ENCODE measurements at places on chromosomes 11 and 22.
A peak's percentile ranks its signal among the peaks of the same experiment; 100 is the strongest.

DNA sequence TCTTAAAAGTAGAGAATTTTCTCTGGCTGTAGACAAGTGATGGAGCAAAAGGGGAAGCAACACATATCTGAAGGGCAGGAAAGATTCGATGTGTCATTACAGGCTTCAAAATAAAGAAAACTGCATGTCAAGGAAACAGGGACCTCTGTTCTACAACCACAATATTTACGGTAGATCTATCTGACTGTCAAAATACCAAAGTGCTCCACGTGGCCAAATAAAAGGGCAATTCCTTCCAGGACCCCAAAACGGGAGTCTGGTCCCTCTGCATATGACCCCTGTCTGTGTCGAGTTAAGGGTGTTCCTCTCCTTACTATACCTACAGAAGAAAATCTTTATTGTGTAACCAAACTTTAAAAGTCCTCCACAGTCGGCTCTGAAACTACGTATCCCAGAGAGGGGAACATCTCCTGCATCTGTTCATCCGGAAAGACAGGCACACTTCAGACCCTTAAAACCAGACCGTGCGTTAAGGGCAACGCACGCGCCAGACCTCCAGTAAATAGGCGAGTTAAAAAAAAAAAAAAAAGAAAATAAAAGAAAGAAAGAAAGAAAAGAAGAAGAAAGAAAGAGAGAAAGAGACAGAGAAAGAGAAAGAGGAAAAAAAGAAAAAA, 756 bp downstream of the CLNS1A start:
- no peak for DNase-seq

- no peak for DNase-seq
Observed at GRCh38 chr11:27973851-27974536, 134.0 kb downstream of the KIF18A start.

- peak; percentile 90 for DNase-seq
Observed at GRCh38 chr22:39520226-39521105, at the start of gene ATF4. Gene ATF4 (plus strand): TSS chr22:39520562. CDS start chr22:39521446, 884 bp downstream.

DNA sequence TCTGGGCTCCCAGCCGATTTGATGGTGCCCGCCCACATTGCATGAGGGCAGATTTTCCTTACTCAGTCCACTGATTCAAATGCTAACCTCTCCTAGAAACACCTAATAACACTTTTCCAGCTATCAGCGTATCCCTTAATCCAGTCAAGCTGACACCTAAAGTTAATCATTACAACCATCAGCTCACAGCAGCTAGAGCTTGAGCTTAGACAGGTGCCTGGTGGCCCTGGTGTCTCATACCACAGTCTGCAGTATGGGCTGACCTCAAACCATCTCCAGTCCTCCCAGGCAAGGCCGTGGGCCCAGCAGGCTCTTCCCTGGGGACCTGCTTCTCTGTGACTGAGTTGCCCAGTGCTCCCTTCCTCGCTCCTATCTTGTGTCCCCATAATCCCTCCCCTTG, 174.4 kb upstream of the NECTIN1 start:
- no peak for DNase-seq

- DNase-seq, result peak; percentile 11
Observed at GRCh38 chr11:105829084-105829483, 193.0 kb downstream of the MSANTD4 start.

DNA sequence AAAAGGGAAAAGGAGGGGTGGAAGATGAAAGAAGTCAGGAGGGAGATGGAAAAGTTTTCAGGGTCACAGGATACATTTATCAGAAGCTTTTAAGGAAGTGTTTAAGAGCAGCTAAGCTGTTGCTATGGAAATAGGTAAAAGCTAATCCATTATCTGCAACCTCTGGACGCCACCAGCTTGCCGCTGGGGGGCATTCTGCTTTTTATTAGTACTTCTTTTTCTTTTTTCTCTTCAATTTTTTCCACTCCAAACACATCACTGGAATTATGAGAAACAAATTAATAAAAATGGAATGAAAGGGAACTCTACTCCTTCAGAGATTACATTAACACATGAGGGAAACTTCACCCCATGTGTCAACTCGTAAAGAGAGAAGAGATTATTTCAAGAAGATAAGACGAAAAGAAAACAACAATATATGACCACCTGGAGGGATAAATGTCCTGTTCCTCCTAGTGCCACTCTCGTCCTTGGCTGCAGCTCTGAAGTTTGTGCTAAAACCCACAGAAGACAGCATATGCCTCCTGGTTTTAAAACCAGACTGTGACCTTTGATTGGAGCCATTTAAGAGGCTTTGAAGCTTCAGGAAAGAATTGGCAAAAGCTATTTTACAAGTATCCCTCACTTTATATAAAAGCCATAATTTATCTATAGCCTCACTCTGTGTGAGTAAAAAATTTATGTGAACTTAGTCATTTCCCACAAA, 972.8 kb downstream of the OPCML start:
- DNase-seq, result no peak

- DNase-seq, result no peak
Observed at GRCh38 chr11:123690485-123690884, 36.1 kb upstream of the SCN3B start.

DNA sequence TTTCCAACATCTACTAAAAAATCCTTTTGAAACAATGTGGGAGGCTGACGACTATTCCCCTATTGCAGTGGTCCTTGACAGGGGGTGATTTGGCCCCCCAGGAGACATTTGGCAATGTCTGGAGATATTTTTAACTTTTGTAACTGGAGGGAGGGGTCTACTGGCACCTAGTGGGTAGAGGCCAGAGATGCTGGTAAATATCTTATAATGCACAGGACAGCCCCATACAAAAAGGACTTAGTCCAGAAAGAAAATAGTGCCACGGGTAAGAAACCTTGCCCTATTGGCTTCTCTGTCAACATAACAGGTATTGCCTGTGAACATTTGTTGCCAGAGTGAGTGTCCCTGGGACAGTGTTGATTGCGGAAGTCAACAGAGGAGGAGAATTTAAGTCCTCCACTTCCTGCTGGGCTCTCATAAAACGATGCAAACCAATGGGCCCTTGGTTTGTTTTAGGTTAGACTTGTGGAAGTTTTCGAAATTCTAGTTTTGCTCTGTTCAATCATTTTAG, 101.6 kb downstream of the MAML2 start:
- DNase-seq, result no peak

GRCh38 chr22:28179392-28179791, 260.3 kb upstream of the PITPNB start:
- no peak for DNase-seq

- DNase-seq, result no peak
Observed at GRCh38 chr11:100972046-100972445, 157.6 kb downstream of the PGR start.

GRCh38 chr11:6210274-6210955, 5.1 kb downstream of the C11orf42 start:
- no peak for DNase-seq

DNA sequence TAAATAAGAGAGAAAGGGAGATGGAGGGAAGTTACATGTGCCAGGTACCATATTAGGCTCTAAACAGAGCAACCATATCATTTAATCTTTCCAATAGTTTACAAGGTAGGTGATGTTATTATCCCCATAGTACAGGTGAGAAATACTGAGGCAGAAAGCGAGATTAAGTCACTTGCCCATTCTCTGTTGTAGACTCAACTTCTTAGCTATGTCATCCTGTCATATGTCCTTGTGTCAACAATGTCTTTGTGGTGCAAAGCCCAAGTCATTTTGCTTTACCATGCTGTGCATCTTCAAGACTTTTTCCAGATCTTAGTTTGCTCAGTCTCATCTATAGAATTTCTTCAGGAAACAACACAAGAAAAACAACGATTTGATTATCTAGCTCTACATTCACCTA, 205.0 kb upstream of the E2F8 start:
- DNase-seq, result no peak

DNA sequence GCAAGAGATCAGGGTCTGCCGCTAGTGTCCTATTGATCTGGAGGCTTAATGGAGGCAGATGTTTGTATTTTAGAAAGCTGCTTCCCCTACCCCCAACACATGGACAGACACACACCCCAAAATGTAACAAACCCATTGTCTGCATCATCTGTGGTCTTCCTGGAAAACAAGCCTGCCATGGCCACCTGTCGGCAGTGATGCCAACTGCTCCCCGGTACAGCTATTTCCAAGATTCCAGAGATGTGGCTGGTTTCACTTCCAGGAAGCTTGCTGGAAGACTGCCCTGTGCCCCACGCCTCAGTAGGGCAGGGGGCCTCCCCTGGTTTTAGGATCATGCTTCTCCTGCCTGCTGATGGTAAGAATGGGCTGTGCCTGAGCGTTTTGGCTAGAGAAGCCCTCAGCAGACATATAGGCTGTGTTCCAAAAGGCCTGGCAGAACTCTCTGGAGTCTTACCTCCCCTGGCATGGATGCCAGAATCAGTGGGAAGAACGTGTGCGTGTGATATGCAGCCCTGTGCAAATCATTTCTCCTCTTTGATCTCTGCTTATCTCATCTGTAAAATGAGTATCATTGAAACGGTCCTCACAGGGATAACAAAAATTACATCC, 108.6 kb downstream of the FBXO7 start:
- no peak for DNase-seq

DNA sequence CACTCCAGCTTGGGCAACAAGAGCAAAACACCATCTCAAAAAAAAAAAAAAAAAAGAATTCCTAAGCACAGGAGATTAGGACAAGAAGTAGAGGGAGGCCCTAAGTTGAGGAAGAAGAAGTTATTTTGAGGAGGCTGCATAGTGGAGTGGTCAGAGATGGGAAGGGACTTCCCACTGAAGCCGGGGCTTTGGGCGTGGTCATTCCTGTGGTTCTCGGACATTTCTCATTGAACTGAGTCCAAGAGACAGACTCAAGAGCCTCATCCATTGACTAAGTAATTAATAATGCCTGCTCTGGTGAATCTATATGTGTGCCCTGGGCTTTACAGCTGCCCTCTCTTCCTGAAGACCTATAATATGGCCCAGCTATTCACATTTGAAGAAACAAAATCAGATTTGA, 53.2 kb upstream of the FTH1 start:
- DNase-seq, result no peak

GRCh38 chr11:4763096-4763495, 6.6 kb downstream of the OR51F1 start:
- no peak for DNase-seq

GRCh38 chr11:119100246-119100970, 1.2 kb downstream of the DPAGT1 start:
- DNase-seq, result no peak

GRCh38 chr11:72812967-72813739, 1.1 kb upstream of the ATG16L2 start:
- DNase-seq, result peak; percentile 79

DNA sequence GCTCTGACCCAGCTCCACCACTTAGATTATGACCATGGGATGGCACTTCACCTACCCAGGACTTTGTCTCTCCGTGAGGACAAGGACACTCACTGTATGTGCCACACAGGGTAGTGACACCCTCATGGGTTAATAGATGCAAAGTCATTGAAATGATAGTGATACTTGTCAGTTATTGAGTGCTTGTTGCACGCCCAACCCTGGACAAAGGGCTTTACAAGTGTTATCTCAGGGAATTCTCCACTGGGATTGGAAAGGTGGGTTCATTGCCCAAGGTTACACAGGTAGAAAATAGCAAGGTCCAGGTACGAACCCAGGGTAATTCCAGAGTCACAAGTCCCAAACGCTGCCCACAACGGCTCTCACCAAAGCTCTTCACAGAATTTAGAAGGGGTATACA, 158.2 kb downstream of the TRIM29 start:
- DNase-seq, result no peak

DNA sequence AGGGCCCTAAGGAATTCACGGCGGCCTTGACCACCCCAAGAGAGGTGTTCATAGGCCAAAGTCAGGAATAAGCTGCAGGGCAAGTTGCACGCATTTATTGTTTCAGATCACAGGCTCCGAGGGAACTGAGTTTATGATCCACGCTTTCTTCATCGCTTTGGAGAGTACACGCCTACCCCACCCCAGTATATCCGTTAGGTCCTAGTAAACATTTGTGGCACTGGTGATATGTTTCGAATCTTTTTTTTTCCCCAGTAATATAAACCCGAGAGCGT, 805 bp downstream of the GANAB start:
- no peak for DNase-seq

GRCh38 chr11:114233755-114234154, 62.4 kb upstream of the NNMT start:
- no peak for DNase-seq

DNA sequence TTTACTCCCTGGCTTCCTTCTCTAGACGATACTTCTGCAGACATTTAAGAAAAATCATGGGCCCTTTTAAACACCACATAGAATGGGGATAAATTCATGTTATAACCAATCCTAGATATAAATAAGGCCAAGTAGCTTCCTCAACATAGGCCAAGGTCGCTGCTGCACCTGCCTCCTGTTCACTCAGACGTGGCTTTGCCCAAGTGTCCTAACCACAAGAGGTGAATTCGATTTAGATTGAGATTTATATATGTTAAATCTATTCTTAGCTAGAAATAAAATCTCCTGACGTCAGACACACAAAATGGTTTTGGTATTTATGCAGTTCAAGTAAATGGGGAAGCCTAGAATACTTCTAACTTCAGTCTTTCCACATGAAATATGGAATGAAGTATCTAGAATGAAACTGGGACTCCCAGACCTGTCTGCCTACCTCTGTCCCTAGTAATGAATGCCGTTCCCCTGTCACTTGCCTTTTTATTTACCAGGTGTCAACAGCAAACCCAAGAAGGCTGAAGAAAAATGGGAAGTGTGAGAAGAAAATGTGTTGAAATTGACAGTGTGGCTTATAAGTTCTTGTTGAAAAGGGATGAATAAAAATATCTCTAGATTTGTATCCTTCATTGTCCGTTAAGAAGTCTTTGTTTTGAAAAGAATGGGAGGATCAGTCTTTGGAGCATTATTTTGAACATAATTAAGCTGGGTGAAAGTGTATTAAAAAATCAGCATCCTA, 131.8 kb downstream of the HIPK3 start:
- no peak for DNase-seq

DNA sequence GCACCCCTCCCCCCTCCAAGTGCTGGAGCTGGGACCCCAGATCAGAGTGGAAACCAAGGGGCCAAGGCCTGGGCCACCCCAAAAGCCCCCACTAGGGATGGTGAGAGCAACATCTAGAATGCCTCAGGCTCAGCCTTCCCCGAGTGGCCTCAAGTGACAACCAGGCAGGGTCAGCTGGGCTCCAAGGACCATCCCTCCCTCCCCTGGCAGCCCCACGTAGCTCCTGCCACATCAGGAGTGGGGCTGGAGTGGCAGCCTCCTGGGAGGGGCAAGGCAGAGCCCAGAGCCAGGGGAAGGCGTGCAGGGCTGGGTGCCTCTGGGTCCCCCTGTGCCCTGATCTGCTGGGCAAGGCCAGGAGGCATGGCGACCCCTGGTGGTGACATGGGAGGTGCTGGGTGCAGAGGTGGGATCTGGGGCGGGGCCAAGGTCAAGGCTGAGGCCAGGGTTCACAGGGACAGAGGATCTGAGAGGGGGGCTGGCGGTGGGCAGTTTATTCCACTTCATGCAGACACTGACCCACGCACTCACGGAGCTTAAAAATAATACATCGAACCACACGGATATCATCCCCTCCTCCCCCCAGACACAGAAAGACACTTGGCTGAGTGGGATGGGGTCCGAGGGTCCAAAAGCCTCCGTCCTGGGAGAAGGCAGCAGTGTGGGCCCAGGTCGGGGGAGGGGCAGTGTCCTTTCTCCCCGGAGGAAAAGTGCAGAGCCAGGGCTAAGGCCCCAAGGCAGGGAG, 15.8 kb upstream of the EHD1 start:
- DNase-seq, result peak; percentile 92

- DNase-seq, result no peak
Observed at GRCh38 chr11:20021212-20021611, 139.1 kb downstream of the DBX1 start.

- DNase-seq, result no peak
Observed at GRCh38 chr11:128916681-128917080, 25.5 kb downstream of the KCNJ5 start.
